ENCODE measurements at places on chromosomes 7 and 10.
A peak's percentile ranks its signal among the peaks of the same experiment; 100 is the strongest.

- DNase-seq, result no peak
These were observed 59.7 kb downstream of the PHTF2 start for GRCh38 chr7:77858278-77858677.

DNA sequence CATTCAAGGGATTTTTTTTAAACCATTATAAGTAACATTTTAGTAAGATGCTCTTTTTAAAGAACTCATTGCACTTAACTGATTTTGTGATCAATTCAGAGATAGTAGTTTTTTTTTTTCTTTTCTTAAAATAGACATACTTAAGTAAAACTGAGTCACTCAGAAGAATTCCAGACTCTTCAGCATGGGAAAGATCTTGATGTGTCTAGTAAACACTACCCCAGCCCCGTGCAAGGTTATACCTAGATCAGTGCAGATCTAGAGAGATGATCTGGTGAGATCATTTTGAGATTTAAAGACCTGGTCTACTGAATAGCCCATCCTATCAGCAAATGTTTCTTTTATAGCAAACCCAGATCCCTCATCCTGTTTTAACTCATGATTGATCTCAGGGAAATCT, 8.6 kb downstream of the ADRB1 start:
- no peak for DNase-seq

DNA sequence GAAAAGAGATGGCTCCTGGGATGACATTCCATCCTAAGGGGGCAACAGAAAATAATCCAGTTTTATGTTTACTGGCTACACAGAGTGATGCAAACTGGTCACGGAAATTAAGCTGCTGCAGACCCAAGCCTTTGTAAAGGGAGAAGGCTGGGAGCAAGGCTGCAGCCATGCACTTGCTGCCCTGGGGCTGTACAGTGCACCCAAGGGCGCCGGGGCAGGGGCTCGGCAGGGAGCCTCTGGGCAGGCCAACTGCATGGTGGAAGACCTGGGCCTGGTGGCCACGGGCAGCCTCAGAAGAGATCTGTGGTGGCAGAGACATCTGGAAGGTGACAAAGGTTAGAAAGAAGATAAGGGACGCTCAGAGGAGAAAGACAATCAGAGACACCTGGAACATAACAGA, 113.8 kb downstream of the DLG5 start:
- DNase-seq, result no peak

GRCh38 chr7:50352282-50352681, 47.8 kb downstream of the IKZF1 start:
- no peak for DNase-seq

GRCh38 chr10:79139124-79139835, 70.5 kb downstream of the ZMIZ1 start:
- no peak for DNase-seq

DNA sequence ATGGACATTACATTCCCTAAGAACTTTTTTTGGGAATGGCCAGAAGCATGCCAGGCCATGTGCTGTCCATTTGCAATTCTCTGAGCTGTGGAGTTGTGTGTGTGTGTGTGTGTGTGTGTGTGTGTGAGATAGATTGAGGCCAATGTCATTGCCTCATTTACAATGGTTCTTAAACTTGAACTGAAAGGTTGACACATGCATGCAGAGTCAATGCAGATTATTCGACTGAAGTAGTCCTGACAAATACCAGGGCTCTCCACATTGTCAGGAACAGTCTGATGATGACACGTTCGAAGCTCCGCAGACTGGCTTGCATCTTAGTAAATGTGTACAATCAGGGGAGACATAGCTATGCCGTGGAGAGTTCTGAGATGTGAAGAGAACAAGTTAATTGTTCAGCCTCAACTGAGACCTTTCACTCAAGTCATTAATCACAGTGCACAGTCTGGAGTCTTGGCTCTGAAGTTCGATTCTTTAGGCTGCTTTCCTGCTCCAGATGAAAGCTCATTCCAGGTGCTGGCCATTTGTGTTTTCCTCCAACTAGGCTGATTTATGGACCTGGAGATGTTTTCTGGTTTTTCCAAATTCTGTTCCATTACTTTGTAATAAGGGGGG, 921.9 kb downstream of the LRMDA start:
- DNase-seq, result no peak

DNA sequence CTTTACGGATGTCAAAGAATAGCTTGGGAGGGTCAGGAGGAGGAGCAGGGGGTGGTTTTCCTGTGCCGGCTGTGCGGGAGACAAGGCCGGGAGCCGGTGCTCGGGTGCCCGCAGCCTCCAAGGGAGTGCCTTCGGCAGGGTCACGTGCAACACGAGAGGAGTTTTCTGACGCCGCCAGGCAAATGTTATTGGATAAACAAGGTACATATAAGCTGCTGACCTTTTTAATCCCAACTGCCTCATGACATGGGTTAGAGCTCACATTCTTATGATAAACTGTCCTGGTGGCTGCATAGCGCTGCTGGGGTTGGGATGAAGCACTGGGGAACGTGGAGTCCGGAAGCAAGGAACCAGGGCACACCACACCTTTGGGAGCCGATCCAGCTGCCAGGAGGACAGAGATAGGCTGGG, 124.8 kb upstream of the PDLIM1 start:
- no peak for DNase-seq

GRCh38 chr7:24457219-24457558, 116.1 kb upstream of the PALS2 start:
- no peak for DNase-seq

DNA sequence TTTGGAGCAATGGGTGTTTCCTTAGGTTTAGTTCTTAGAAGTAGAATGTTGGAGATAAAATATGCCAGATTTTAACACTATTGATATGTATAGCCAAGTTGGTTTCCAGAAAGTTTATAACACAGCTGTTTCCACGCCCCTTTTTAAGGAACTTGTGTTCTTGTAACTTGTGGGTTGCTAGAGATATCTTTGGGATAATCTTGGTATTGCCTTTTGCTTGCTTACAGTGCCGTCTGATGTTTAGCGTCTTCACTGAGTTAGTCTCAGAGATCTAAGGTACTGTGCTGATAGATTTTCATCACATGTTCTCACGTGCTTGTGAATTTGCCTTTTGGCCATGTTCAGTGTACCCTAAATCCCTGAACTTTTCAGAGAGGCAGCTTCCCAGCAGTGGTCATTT, 12.4 kb downstream of the TMEM248 start:
- no peak for DNase-seq

DNA sequence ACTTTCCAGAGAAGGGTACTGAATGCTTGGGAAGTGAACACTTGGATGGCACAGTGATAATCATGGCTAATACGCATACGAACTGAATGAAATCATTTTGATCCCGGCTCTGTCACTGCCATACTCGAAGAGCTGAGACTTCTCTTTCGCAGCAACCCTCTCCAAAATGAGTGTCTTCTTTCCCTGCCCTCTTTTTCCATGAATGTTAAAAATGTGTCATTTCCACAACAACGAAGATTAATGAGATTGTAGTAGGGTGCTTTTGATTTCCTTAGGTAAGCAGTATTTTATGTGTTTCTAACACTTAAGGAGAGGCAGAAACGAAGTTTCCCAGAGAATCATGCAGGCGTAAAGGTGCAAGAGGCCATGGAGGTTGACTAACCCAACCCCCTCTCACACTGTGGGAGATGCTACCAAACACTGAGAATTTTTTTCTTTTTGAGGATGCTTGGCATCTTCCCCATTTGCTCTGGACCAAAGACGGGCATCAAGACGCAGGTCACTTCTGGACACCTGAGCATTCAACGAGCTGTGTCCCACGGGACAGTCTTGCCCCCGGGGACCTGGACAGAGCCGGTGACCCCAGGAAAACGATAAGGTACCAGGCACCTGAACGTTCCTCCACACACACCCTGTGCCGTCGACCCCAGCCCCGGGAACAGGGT, 823 bp downstream of the COPG2 start:
- DNase-seq, result peak; percentile 47

DNA sequence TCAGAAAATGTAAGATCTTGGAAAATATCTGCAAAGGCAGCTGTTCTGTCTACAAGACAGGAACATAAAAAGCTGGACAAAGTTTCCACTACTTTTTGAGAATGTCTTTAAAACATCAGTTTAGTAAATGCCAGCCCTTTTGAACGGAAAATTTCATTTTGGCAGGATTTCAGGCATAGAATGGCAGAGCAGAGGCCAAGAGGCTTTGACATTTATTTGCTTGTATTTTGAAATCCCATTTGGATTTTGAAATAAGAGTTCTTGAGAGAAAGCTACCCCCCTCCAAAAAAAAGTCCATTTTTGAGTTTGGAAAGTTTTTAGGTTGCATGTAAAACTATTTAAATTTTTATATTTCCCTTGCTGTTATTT, 3.1 kb upstream of the ETV1 start:
- DNase-seq, result no peak

- no peak for DNase-seq
These were observed 167.8 kb downstream of the RAMP3 start for GRCh38 chr7:45325378-45325777.

GRCh38 chr10:113252650-113253618, 299.9 kb upstream of the HABP2 start:
- no peak for DNase-seq

- DNase-seq, result no peak
These were observed 7.8 kb upstream of the ABHD11 start for GRCh38 chr7:73746378-73746777.

- DNase-seq, result no peak
These were observed 214.2 kb upstream of the GHITM start for GRCh38 chr10:83925133-83925532.

DNA sequence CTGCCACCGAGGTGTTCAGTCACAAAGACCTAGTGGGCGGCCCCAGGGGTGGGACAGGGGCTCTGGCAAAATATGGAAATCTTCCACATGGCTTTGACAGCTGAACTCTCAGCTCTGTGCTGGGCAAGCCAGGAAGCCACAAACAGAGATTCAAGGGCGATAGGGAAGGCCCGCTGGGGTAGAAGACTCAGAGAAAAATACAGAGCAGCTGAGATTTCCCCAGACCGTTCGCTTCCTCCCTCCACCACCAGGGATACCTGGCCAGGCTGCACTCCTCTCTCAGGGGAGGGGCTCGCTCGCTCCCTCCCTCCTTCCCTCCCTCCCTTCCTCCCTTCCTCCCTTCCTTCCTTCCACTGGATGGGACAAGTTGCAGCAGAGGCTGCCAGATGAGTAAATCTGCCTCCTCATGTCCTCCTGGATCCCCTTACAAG, 260.5 kb downstream of the PRPF18 start:
- DNase-seq, result no peak

- DNase-seq, result no peak
These were observed 237.2 kb downstream of the TCF7L2 start for GRCh38 chr10:113187063-113187777.

GRCh38 chr10:9605231-9605630, 1412.4 kb upstream of the CELF2 start:
- DNase-seq, result no peak

DNA sequence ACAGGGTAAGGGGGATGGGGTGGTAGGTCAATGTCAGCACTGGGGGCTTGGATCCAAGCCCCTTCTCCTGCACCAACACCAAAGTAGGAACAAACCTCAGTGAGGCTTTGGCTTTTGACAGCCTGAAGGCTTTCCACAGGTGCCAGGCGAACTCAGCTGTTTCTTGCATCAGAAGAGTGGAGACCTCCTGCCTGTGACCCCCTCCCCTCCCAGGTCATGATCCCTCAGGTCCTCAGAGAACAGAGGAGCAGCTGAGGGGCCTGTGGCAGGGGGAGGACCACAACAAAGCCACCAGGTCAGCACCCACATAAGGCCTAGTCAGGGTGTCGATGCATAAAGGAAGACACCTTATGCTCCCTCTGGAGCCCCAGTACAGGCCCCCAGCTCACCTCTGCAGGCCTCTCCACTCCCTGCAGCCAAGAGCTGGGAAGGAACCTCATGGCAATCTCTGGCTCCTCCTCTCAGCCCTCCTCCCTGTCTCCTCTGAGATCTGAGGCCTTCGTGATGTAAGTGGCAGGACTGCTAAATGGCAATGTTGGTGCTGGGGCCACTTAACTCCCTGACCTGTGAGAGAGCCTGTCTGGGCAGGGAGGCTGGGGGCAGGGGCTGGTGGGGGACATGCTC, 19.1 kb upstream of the PRRT4 start:
- no peak for DNase-seq

DNA sequence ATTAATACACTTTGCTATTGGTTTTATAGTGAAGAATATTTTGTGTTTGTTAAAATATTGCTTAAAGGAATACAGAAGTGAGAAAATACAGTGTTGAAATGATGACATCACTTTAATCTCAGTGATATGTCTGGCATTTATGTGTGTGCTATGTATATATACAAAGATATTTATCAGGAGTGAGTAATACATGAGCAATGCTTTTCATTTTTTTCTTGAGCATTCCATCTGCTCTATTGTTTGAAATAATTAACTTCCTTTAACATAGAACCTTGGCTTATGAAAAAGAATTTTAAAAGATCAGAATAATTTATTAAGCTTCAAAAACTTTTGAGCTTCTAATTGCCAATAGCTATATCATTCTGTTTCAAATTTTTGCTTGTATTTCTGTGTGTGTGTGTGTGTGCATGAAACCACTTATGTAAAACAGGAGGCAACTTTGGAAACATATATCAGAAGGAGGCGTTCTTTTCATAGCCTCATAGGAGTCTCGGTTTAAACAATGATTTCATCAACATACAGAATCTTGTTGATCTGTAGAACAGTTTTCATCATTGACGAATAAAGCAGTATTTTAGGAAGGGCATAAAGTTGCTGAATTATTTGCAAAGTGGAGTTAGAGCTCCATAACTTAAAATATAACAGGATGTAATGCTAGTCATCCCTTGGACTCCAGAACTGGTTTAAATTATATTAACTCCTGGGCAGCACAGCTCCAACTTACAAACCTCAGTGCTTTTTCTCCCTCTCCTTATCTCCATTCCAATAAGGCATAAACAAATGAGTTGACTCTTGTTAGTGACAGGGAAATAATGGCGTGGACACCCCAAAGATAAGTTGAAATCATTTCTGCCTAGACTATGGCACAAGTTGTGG, 228.4 kb upstream of the DGKB start:
- DNase-seq, result no peak

GRCh38 chr7:158556721-158557440, 30.7 kb downstream of the PTPRN2 start:
- DNase-seq, result no peak

- peak; percentile 72 for DNase-seq
These were observed 35.8 kb upstream of the COBL start for GRCh38 chr7:51352174-51353100.

DNA sequence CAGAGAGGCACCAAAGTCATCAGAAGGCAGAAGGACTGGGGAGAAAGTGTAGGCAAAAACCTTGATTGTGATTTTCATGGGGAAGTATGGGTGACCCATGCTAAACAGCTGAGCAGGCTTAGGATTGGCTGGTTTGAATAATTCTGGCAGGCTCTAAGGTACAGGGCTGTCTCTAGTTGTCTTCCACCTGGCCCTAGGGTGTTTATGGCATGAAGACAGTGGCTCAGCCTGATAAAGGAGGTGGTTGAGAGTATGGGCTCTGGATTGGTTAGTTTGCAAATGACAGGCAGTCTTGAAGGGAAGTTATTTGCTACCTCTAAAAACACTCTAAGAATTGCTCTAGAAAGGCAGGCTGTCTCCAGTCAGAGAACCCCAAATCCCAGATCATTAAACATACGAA, 100.3 kb downstream of the STRA8 start:
- DNase-seq, result no peak

All from NCI-H526 (cell line).